ENCODE measurements at places on chromosomes 1 and 21.

DNA sequence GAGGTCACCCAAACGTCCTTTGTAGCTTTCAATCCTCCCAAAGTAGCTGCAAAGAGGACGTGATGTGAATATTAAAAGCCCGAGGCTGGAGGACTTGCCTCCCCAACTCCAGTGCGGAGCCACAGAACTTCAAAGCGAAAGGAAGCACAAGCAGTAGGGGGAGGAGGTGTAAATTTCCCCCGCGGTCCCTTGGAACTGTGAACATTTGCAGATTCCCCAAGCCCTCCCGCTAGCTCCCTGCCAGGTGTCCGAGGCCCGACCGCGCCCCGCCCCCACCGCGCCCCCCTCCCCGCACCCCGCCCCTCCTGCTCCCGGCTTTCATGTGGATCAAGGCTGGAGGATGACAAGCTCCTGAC lies 41.5 kb upstream of the HAO2 start:
- peak; percentile 9 for DNase-seq

DNA sequence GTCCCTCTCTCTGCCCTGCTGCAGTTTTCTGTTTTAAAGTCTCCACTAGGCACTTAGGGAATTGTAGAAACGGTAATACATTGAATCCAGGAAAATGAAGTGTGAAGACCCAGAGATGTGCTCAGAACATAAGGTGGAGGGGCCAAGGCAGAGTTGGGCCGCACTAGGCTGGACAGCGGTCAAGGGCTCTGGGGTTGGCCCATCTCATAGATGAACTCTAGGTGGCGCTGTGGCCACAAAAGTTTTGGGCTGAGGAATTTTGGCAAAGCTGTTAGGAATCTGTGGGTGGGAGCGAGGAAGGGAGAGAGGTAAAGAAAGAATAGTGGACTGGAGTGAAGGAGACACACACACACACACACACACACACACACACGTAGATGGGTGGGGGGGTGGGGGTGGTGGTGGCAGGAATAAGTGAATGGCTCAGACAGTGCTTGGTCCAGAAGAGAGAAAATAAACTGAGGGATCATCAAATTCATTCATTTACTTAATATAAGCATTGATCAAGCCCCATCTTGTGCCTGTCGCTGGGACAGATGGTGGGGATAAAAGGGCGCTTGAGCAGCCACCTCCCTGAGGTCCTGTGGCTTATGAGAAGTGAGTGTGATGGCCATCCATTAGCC lies 258.5 kb downstream of the TRABD2B start:
- DNase-seq: peak; percentile 58

DNA sequence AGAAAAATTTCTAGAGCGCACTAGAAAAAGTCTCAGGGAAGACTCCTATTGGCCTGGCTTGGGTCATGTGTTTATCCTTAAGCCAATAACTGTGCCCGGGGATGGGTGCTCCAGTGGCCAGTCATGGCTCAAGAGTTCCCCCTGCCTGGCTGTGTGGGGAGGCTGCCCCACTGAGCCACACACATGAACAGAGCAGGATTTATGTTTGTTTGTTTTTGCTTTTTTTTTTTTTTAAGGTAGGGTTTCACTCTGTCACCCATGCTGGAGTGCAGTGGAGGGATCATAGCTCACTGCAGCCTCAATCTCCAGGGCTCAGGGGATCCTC lies 21.8 kb downstream of the EDN2 start:
- no peak for DNase-seq

GRCh38 chr1:198108636-198109370 lies 48.0 kb upstream of the NEK7 start:
- peak; percentile 83 for DNase-seq

DNA sequence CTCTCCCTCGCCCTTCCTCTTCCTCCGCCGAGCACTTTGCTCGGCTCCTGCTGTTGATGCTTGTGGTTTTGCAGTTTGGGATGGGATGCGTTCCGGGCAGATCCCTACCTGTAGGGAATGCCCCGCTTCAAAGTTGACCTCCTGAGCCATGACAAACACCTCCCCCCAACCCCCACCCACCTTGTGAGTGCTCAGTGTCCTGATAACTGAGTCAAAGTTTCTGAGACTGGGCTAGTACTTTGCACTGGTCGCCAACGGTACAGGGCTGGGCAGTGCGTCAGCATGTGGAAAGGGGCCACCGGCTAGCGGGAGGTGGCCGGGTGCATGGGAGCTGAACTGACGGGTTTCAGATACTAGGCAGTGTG lies 771 bp downstream of the RABGAP1L start:
- DNase-seq: no peak

DNA sequence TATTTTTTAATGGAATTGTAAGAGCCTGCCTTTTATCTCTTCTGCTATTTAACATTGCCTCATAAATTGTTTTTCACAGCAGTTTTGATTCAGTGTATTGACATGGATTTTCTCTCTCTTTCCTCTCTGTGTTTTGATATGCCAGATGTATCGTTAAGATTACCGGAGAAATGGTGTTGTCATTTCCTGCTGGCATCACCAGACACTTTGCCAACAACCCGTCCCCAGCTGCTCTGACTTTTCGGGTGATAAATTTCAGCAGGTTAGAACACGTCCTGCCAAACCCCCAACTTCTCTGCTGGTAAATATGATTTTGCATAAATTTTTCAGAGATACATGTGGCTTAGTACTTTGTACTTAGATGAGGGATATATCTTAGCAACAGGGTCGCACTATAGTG lies 23.1 kb upstream of the DYNLT5 start:
- DNase-seq: no peak

All from fibroblast of skin of right quadriceps (primary cell).